RPMI7951 (cell line): ENCODE measurements at places on chromosomes 6 and 20. TPM values are rescaled to one million over a fixed set of nuclear protein-coding genes. Genes with fewer than 3 reads are reported as not detected.
A peak's percentile ranks its signal among the peaks of the same experiment; 100 is the strongest.

GRCh38 chr6:15653581-15653980 lies 9.2 kb downstream of the DTNBP1 start:
- DNase-seq, result no peak

- DNase-seq, result peak; percentile 46
Measured at GRCh38 chr6:30687659-30688431, 1.4 kb upstream of the PPP1R18 start.

GRCh38 chr6:99114769-99115406 lies 167.1 kb upstream of the FBXL4 start:
- no peak for DNase-seq

DNA sequence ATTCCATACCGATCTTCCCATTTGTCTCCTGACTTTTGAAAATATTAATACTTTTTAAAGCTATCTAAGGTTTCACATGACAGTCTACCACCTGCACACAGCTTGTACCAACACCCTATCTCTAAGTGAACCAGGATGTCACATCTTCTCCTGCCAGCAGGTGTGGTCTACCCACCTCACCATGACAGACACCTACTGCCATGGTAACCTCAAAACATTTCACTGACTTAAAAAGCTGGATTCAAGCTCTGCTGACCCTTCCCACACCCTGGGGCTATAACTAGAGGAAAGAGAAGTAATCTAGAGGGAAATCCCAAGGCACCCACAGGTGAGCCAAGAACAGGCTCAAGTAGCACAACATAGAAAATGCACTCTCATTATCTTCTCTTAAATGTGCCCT lies 1.2 kb downstream of the SLC17A3 start:
- DNase-seq, result no peak

GRCh38 chr20:59087829-59088433 lies 45.3 kb upstream of the PRELID3B start:
- DNase-seq, result peak; percentile 67

GRCh38 chr6:32627831-32628230 lies 9.4 kb upstream of the HLA-DQA1 start:
- DNase-seq, result no peak

DNA sequence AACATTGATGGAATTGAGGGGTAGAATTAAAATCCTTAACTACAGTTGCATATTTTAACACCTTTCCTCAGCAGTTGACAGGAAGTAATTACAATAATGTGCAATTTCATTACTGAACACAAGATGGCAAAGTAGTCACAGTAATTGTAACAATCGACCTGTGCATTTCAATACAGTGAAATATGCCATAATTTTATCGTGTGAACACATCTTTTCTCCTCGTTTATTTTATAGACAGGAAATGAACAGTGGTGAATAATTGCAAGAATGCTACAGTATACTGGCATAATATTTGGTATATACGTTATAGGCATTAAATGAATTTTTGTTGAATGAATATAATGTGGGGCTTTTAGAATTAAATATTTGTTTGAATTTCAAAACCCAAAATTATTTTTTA lies 25.0 kb downstream of the CYB5R4 start:
- peak; percentile 54 for DNase-seq

GRCh38 chr6:42260972-42261371 lies 43.3 kb upstream of the MRPS10 start:
- no peak for DNase-seq

The ETV7 gene
- 0.24 and 0.39 TPM in 2 replicates for total RNA-seq
